ENCODE measurements at places on chromosomes 1 and 21. TPM values are rescaled to one million over a fixed set of nuclear protein-coding genes. Genes with fewer than 3 reads are reported as not detected.

The OLIG2 gene
- not detected for total RNA-seq

The KCNC4 gene
- 3.6 TPM for total RNA-seq

The MROH7 gene
- total RNA-seq, result 1.6 TPM

The EPS8L3 gene
- total RNA-seq, result not detected

The TMEM81 gene
- 1.5 TPM for total RNA-seq

The ARHGEF2 gene
- total RNA-seq, result 68.9 TPM

The ZBTB18 gene
- total RNA-seq, result 4.6 TPM

The IL24 gene
- total RNA-seq, result not detected

The BNIPL gene
- 0.16 TPM for total RNA-seq

The IQGAP3 gene
- 3.6 TPM for total RNA-seq

The HES2 gene
- 0.09 TPM for total RNA-seq

The KMO gene
- total RNA-seq, result not detected

The DARS2 gene
- 5.6 TPM for total RNA-seq

The PLPPR4 gene
- total RNA-seq, result 0.17 TPM

The ADIPOR1 gene
- total RNA-seq, result 59.9 TPM

The SPATA46 gene
- not detected for total RNA-seq

The CCDC27 gene
- not detected for total RNA-seq

The LINGO4 gene
- not detected for total RNA-seq

The GPR3 gene
- total RNA-seq, result 0.09 TPM

The KCNE2 gene
- total RNA-seq, result not detected
